ENCODE measurements at places on chromosomes 7 and 10.

- DNase-seq: no peak
- H3K27me3 ChIP-seq: no peaks in the 10 kb centered on the region
- no peak overlapping the region for H3K4me3 ChIP-seq
- H3K36me3 ChIP-seq: no peaks in the 10 kb centered on the region
- no peak overlapping the region for H3K27ac ChIP-seq
- H3K4me1 ChIP-seq: no peaks in the 10 kb centered on the region
These were observed 274.1 kb upstream of the COBL start for GRCh38 chr7:51590746-51591145.

- no peak overlapping the region for H3K4me3 ChIP-seq
- DNase-seq: no peak
- H3K27ac ChIP-seq: no peak overlapping the region
- H3K4me1 ChIP-seq: no peaks in the 10 kb centered on the region
These were observed 94.3 kb upstream of the MYO3A start for GRCh38 chr10:25839683-25840082.

GRCh38 chr7:53743697-53744402 lies 708.4 kb downstream of the POM121L12 start:
- no peaks in the 10 kb centered on the region for H3K27me3 ChIP-seq
- no peaks in the 10 kb centered on the region for H3K4me1 ChIP-seq
- H3K27ac ChIP-seq: no peak overlapping the region
- no peak for DNase-seq
- H3K36me3 ChIP-seq: no peaks in the 10 kb centered on the region

- H3K36me3 ChIP-seq: no peaks in the 10 kb centered on the region
- no peak for DNase-seq
- no peaks in the 10 kb centered on the region for H3K27me3 ChIP-seq
- no peak overlapping the region for H3K4me3 ChIP-seq
These were observed 67.5 kb upstream of the MEOX2 start for GRCh38 chr7:15753887-15754579.

GRCh38 chr7:17158261-17158660 lies 140.2 kb upstream of the AHR start:
- H3K4me3 ChIP-seq: no peak overlapping the region
- no peaks in the 10 kb centered on the region for H3K4me1 ChIP-seq
- H3K27me3 ChIP-seq: no peaks in the 10 kb centered on the region
- no peak for DNase-seq
- H3K36me3 ChIP-seq: no peaks in the 10 kb centered on the region

GRCh38 chr10:11264296-11265048 lies 246.8 kb downstream of the CELF2 start:
- peak overlapping the region; percentile 36 for H3K27ac ChIP-seq
- no peaks in the 10 kb centered on the region for H3K27me3 ChIP-seq
- H3K36me3 ChIP-seq: no peaks in the 10 kb centered on the region
- DNase-seq: no peak

GRCh38 chr10:71437537-71438092 lies 40.9 kb downstream of the CDH23 start:
- H3K36me3 ChIP-seq: no peaks in the 10 kb centered on the region
- no peaks in the 10 kb centered on the region for H3K27me3 ChIP-seq
- H3K4me1 ChIP-seq: peaks cover 11% of the 10 kb centered on the region

DNA sequence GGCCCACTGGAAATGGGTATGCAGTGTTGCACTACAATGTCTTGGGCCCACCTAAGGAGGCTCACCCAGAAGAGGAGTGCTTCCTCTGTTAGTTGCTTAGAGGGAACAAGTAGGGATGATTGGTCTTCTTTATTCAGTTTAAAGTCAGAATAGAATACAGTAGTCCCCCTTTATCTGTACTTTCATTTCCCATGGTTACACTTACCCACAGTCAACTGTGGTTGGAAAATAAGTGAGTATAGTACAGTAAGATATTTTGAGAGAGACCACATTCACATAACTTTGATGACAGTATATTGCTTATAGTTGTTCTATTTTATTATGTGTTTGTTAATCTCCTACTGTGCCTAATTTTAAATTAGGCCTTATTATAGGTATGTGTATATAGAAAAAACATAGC lies 151.4 kb downstream of the COL28A1 start:
- H3K4me3 ChIP-seq: no peak overlapping the region
- no peak for DNase-seq
- H3K36me3 ChIP-seq: peaks cover 26% of the 10 kb centered on the region
- H3K27me3 ChIP-seq: no peaks in the 10 kb centered on the region
- no peaks in the 10 kb centered on the region for H3K4me1 ChIP-seq
- H3K27ac ChIP-seq: no peak overlapping the region

DNA sequence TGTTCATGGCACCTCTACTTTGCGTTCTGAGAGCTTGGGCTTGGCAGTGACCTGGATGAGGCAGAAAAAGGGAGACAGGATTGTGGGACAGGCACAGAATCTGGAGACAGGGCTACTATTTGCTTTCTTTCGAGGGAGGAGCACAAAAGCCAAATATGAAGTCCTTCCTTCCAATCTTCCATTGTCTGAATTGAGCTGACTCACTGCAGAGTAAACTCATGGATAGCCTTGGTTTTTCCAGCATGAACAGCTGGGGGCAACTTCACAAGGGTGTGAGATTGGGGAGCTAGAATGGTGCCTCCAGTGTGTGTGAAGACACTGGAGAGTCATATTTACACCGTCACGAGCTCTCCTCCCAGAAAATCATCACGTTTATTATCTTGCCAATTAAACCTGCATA lies 55.6 kb upstream of the NRP1 start:
- no peak overlapping the region for H3K4me3 ChIP-seq
- no peaks in the 10 kb centered on the region for H3K27me3 ChIP-seq
- DNase-seq: no peak
- no peaks in the 10 kb centered on the region for H3K36me3 ChIP-seq

GRCh38 chr10:132836248-132836831 lies 50.4 kb upstream of the NKX6-2 start:
- H3K27me3 ChIP-seq: no peaks in the 10 kb centered on the region
- H3K27ac ChIP-seq: no peak overlapping the region
- no peaks in the 10 kb centered on the region for H3K4me1 ChIP-seq
- H3K4me3 ChIP-seq: no peak overlapping the region

GRCh38 chr7:44987996-44988395 lies 9.2 kb upstream of the MYO1G start:
- no peaks in the 10 kb centered on the region for H3K27me3 ChIP-seq
- peaks cover 21% of the 10 kb centered on the region for H3K36me3 ChIP-seq
- no peak overlapping the region for H3K27ac ChIP-seq

DNA sequence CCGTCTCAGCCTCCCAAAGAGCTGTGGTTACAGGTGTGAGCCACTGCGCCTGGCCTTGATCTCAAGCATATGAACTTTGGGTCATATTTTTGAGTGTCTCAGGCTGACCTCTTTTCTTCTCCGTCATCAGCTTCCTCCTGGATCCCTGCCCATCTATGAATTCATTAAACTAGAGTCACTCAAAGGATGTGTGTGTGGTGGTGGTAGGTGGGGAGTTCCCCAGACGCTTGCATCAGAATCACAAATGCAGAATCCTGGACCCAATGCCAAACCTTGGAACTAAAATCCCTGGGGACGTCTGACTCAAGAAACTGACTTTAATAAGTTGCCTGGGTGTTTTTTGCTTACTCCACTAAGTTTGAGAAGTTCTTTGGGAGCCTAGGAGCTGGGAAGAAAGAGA lies 6.7 kb upstream of the CREB5 start:
- H3K27me3 ChIP-seq: no peaks in the 10 kb centered on the region
- H3K36me3 ChIP-seq: no peaks in the 10 kb centered on the region
- H3K27ac ChIP-seq: peak overlapping the region; percentile 78
- H3K4me1 ChIP-seq: peaks cover 39% of the 10 kb centered on the region
- peak; percentile 63 for DNase-seq

DNA sequence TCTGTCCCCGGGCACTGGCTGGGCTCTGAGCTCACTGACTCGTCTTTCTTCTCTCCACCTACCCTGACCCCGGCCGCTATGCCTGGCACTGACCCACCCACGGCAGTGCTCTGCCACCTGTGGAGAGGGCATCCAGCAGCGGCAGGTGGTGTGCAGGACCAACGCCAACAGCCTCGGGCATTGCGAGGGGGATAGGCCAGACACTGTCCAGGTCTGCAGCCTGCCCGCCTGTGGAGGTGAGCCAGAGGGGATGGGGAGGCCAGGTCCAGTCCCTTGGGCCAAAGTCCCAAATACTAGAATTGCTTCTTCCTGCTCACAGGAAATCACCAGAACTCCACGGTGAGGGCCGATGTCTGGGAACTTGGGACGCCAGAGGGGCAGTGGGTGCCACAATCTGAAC lies 27.3 kb downstream of the TBATA start:
- H3K27ac ChIP-seq: no peak overlapping the region
- H3K4me1 ChIP-seq: peaks cover 23% of the 10 kb centered on the region
- H3K27me3 ChIP-seq: no peaks in the 10 kb centered on the region
- no peak for DNase-seq

DNA sequence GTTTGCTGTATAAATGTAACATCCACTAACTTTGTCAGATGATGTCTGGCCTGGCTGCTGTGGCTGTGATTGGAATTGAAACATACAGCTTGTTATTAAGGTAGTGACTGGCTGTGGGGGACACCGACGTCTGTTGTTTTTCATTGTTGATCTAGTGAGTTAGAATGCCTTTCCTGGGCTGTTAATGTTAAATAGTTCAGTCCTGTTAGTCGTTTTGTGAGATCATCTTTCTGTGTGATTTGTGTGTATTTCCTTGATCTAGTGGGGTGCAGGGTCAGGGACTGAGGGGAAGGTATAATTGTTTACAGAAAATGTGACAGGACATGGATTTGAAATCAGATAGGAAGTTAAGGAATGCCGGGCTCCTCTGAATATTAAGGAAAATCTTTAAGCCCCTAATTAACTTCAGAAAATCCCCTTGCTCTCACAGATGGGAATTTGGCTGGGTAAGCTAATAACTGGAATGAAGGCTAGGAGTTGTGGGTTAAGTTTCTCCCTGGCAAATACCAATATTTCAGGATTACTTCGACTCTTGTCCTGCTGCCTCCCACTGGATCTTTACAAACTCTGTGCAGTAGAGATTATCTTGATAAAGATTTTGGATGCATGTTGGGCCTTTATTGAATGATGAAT lies 163.1 kb downstream of the AUTS2 start:
- H3K4me3 ChIP-seq: no peak overlapping the region
- DNase-seq: no peak
- H3K4me1 ChIP-seq: no peaks in the 10 kb centered on the region
- no peaks in the 10 kb centered on the region for H3K36me3 ChIP-seq
- no peaks in the 10 kb centered on the region for H3K27me3 ChIP-seq
- no peak overlapping the region for H3K27ac ChIP-seq

DNA sequence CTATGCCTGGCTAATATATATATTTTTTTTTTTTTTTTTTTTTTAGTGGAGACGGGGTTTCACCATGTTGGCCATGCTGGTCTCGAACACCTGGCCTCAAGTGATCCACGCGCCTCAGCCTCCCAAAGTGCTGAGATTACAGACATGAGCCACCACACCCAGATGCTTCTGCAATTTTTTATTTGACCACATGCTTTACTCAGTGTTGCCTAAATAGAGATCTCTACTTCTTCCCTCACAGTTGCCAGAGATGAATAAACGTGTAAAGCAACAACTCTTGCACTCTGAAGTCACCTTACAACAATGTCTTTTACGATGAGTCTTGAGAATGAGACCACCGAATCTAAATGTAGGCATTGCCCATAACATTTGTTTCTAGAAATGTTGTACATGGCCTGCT lies 107.9 kb upstream of the FRMD4A start:
- no peaks in the 10 kb centered on the region for H3K4me1 ChIP-seq
- no peak overlapping the region for H3K27ac ChIP-seq
- no peaks in the 10 kb centered on the region for H3K36me3 ChIP-seq
- no peak overlapping the region for H3K4me3 ChIP-seq
- H3K27me3 ChIP-seq: no peaks in the 10 kb centered on the region
- DNase-seq: no peak

GRCh38 chr7:39703144-39703543 lies 79.8 kb downstream of the RALA start:
- no peaks in the 10 kb centered on the region for H3K4me1 ChIP-seq
- no peaks in the 10 kb centered on the region for H3K36me3 ChIP-seq
- DNase-seq: no peak
- H3K27ac ChIP-seq: no peak overlapping the region
- H3K27me3 ChIP-seq: no peaks in the 10 kb centered on the region
- H3K4me3 ChIP-seq: no peak overlapping the region

GRCh38 chr7:1567049-1567771 lies 2.6 kb downstream of the PSMG3 start:
- H3K4me1 ChIP-seq: peaks cover 22% of the 10 kb centered on the region
- no peaks in the 10 kb centered on the region for H3K36me3 ChIP-seq
- peak overlapping the region; percentile 51 for H3K27ac ChIP-seq
- no peaks in the 10 kb centered on the region for H3K27me3 ChIP-seq
- H3K4me3 ChIP-seq: no peak overlapping the region

GRCh38 chr10:130422366-130423324 lies 286.5 kb downstream of the GLRX3 start:
- H3K27ac ChIP-seq: no peak overlapping the region
- no peak overlapping the region for H3K4me3 ChIP-seq
- H3K36me3 ChIP-seq: no peaks in the 10 kb centered on the region
- DNase-seq: no peak
- H3K4me1 ChIP-seq: no peaks in the 10 kb centered on the region

GRCh38 chr7:73345951-73346350 lies 18.0 kb downstream of the FKBP6 start:
- H3K4me1 ChIP-seq: no peaks in the 10 kb centered on the region
- no peaks in the 10 kb centered on the region for H3K36me3 ChIP-seq
- no peak for DNase-seq

- no peaks in the 10 kb centered on the region for H3K27me3 ChIP-seq
- H3K36me3 ChIP-seq: no peaks in the 10 kb centered on the region
- no peak overlapping the region for H3K27ac ChIP-seq
- peaks cover 9% of the 10 kb centered on the region for H3K4me1 ChIP-seq
These were observed 4.8 kb downstream of the ANK3 start for GRCh38 chr10:60384708-60385398.

DNA sequence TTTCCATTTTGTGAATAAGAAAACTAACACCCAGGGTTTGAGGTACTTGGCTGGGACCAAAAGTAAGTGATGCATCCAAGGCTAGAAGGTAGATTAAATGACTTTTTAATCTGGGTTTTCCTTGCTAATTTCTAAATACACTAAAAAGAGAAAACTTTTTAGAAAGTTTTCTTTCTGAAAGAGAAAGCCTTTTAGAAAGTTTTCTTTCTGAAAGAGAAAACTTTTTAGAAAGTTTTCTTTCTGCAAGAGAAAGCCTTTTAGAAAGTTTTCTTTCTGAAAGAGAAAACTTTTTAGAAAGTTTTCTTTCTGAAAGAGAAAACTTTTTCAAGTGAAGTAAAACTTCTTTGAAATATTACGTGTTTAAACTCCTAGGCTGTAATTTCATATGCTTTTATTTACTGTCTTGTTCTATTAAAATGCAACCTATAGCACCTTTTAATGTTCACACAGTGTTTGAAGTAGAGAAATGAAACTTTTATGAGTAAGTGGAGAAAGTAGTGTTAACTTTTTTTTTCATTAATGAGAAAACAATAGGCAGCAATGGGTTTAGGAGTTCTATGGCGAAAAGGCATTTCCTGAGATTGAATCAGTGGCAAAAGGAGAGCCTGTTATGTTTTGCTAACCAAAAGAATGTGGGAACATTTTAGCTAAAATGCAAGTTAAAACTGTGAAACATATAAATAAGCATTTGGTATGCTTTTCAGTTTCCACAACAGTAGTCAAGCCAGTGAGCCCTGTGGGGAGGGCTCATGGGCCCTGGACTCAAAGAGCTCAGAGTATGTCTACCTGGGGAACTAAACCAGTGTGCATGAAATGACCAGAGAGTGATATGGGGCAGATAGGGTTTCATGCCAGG lies 103.7 kb downstream of the RBM20 start:
- H3K4me3 ChIP-seq: no peak overlapping the region
- no peaks in the 10 kb centered on the region for H3K36me3 ChIP-seq
- no peak for DNase-seq
- no peaks in the 10 kb centered on the region for H3K4me1 ChIP-seq
- H3K27me3 ChIP-seq: no peaks in the 10 kb centered on the region

GRCh38 chr10:1348773-1349050 lies 292.5 kb downstream of the WDR37 start:
- no peak overlapping the region for H3K27ac ChIP-seq
- H3K4me1 ChIP-seq: peaks cover 7% of the 10 kb centered on the region
- no peaks in the 10 kb centered on the region for H3K36me3 ChIP-seq
- H3K4me3 ChIP-seq: no peak overlapping the region

Measured in tibial nerve (tissue), 4 donors.